Activated T-helper 2 cell treated with anti-CD3 and anti-CD28 coated beads, Interferon-gamma antibody, Interleukin-2, Interleukin-4, amounts not matched to agents 10 μg/mL and 5 μg/mL and 100 μg/mL, durations not matched to agents 14 hours and 24 hours and 36 hours (primary cell): ENCODE measurements at places on chromosomes 5 and 9. TPM values are rescaled to one million over a fixed set of nuclear protein-coding genes. Genes with fewer than 3 reads are reported as not detected.

TRIM36 gene
- not detected in 2 replicates for total RNA-seq

DDX4 gene
- 0.09 TPM in 1 of 2 replicates, not detected in the other for total RNA-seq

OBP2B gene
- total RNA-seq = not detected in 2 replicates

MSX2 gene
- total RNA-seq = not detected in 2 replicates

SLC6A18 gene
- total RNA-seq = not detected in 2 replicates
